Stimulated activated CD4-positive, alpha-beta T cell treated with anti-CD3 and anti-CD28 coated beads, Interleukin-2, amount 100 ng/mL, for 24 hours (primary cell): ENCODE measurements at places on chromosomes 3 and 15.

- DNase-seq, result no peak
These were observed 585.8 kb downstream of the NLGN1 start for GRCh38 chr3:173983343-173983742.

GRCh38 chr3:192847941-192848340, 69.7 kb downstream of the MB21D2 start:
- no peak for DNase-seq

DNA sequence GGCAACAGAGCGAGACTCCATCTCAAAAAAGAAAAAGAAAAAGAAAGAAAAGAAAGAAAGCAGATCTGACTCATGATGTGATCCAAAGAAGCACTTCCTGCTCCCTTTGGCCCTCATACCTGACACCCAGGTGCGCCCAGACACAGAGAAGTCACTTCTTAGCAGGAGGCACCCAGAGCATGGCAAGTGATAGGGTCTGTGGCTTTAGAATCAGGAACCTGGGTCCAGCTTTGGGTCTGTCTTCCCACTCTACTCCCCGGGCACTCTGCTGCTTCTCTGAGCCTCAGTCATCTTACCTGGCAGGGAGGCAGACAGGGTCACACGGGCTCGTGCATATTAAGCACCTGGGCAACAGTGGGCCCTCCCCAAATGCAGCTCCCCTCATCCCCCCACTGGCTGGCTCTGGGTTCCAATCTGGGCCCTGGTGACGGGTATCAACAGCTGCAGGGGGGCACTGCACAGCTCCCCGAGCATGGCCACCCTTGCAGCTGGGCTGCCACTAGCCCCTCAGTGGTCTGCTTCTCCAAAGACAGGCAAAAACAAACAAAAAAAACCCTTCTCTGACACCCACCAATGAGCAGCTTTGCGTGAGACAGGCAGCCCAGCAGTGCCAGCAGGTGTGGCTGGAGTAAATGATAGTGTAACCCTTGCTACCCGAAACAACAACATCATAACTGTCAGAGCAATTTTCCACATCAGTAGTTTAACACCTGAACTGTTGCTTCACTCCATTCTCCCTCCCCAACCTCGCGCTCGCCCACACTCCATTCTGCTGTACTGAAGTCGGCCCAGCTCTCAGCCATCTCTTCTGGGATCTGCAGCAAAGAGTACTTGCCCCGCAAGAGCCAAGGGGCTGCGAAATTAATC, 99.8 kb downstream of the MEGF11 start:
- no peak for DNase-seq

GRCh38 chr3:165805946-165806561, 31.2 kb downstream of the BCHE start:
- DNase-seq, result no peak

- DNase-seq, result no peak
These were observed 3.3 kb downstream of the PLA2G4F start for GRCh38 chr15:42152921-42153698.

- DNase-seq, result no peak
These were observed 34.6 kb upstream of the CACNA2D3 start for GRCh38 chr3:54087581-54088410.

DNA sequence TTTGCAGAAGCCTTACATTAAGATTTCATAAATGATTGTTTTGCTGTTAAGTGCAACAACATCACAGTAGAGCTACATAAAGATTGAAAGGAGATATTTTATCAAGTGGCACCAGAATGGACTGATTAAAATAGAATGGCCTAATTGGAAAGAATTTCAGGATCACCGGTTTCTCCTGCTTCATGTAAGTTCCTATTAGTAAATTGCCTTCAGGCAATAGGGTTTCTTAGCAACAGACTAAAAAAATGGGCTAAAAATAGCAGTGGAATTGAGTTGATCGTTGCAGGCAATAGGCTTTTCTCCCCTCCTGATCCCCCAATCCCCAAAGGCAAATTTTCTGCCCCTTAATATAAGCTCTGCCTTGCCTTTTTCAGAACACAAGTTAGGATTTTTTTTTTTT, 917 bp downstream of the LNP1 start:
- no peak for DNase-seq

DNA sequence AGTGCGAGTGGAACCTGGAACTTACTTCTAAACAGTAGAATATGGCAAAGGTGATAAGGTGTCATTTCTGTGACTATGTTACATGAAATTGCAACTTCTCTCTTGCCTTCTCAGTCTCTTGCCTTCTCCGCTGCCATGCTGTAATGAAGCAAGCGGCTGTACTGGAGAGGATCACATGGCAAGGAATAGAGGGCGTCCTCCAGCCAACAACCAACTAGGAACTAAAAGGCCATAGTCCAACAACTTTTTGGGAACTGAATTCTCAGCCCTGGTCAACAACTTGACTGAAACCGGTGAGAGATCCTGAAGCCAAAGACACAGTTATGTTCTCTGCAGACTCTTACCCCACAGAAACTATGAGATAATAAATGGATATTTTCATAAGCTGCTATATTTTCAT, 143.5 kb downstream of the P3H2 start:
- no peak for DNase-seq

GRCh38 chr3:151307131-151307530, 9.5 kb downstream of the GPR87 start:
- DNase-seq, result no peak

DNA sequence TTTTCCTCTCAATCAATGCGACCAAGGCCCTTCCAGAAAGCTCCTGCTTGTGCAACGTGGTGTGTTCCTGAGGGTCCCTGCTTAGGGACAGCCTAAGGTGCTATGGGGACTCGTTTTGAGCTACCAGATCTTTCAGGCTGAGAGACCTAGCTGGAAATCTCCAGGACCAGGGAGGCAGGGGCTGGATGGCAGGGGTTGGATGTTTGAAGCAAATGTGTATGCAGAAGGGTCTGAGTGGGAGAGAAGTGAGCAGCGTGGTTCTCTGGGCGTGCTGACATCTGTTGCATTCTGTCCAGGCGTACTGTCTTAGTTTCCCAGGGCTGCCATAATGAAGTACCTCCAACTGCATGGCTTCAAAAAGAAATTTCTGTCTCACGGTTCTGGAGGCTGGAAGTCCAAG, 31.7 kb upstream of the SLCO2A1 start:
- no peak for DNase-seq

DNA sequence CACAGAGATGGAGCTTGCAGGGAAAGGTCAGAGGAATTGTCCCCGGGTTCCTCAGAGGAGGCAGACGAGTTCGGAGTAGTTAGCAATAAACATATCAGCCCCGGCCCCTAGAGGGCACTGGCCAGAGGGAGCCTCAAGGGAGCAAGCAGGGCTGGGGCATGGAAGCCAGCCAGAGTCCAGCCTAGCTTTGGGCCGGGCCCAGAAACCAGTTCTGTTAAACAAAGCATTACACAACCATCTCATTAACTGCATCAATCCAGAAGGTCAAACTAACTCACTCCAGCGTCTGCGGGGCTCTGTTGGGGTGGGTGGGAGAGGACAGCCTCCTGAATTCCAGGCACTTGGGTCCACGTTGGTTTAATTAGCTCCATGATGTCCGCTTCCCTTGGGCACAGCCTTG, 41.0 kb upstream of the IREB2 start:
- DNase-seq, result no peak

DNA sequence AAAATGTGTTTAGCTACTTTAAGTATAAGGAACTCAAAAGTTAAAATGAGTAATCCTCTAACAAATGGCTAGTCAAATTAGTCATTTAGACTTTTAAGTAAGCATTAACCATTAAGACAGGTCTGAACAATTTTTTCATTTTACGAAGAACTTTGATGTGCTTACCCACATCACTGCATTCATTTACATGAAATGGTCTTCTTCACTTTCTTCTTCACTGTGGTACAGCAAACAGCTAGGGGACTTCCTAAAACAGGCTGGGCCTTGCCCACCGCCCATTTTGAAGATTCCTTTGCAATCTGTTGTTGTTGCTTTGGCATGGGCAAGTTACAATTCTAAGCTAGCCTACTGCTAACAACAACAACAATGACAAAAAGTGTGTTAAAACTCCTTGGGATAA, 67.4 kb downstream of the CBLB start:
- no peak for DNase-seq

GRCh38 chr3:69547461-69547880, 161.6 kb upstream of the FRMD4B start:
- no peak for DNase-seq

DNA sequence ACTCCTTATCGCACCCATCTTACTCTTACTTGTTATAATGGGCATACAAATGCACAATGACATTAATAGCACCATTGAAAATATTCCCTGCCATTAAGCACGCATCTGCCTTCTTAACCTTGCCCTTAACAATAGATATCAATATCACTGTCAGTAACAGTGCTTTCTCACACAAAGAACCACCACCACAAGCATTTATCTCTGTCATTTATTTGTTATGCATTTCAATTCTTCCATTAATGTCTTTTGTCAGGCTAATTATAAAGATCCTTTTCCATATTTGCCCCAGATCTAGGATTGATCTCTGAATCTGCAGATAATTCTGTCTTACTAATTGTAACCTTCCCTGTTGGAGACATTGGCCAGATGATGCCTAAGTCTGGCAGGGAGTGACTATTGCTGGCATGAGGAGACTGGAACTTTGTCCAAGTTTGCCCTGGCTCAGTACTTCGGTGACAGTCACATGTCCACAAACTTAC, 419.6 kb upstream of the TGFBR2 start:
- no peak for DNase-seq

GRCh38 chr3:149783576-149783975, 8.8 kb downstream of the ANKUB1 start:
- no peak for DNase-seq

DNA sequence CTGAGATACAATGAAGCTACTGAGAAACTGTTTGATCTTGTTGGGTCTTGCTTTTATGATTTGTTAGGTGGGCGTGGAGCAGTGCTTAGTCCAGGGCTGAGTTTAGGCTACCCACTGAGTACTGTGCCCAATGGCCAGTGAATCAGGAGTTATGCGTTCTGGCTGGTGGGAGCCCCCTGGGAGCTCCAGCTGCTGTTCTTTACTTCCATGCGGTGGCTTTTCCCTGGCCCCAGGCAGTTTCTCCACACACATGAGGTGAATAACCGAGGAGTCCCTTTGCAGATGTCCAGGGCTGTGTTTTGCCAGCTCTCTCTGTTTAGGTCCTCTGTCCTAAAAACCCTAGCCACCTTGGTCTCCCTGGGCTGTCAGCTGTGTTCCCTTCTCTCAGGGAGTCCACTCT, 106.5 kb downstream of the KLF13 start:
- DNase-seq, result no peak

- DNase-seq, result peak; percentile 94
These were observed at the start of the genes MRPL46 and MRPS11 for GRCh38 chr15:88467073-88467934. Gene MRPL46, minus strand, starts transcription at chr15:88467388. Its CDS starts 11 bp downstream, at chr15:88467377. Gene MRPS11, plus strand, starts transcription at chr15:88467708. Its CDS starts 10 bp downstream, at chr15:88467718.

- DNase-seq, result no peak
These were observed 61.2 kb downstream of the PLD1 start for GRCh38 chr3:171749124-171749523.

DNA sequence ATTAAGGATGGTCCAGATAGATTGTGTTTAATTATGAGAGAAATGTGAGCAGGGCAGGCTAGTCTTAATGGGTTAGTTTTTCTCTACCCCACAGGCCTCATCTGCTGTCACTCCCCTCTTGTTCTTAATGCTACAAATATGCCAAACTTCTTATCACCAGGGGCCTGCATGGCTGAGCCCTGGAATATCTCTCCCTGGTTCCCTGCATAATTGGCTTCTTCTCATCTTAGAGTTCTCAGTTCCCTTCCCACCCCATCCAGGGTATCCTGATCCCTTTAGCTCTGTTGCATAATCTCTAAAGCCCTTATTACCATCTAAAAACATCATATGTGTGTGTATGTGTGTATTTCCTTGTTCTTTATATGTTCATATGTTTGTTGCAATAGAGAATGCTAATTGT, 279.6 kb downstream of the LSAMP start:
- no peak for DNase-seq

- DNase-seq, result no peak
These were observed 123.6 kb downstream of the RPL22L1 start for GRCh38 chr3:170746175-170746942.

DNA sequence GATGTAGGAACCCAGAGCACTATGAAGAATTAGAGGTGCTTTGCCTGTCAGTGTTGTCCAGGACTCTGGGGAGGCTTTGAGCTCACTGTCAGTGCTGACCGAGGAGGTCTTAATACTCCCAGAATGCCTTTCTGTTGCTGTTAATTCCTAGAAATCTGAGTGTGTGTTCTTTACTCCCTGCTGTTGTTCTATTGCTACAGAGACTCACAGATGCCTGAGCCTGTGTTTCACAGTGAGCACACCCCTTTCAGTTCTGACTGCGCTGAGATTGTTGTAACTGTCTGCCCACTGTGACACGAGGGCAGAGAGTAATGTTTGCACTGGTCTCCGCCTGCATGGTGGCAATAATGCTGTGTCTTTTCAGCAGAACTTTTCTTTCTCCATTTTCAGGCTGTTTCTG, 162.9 kb downstream of the RYR3 start:
- DNase-seq, result no peak

DNA sequence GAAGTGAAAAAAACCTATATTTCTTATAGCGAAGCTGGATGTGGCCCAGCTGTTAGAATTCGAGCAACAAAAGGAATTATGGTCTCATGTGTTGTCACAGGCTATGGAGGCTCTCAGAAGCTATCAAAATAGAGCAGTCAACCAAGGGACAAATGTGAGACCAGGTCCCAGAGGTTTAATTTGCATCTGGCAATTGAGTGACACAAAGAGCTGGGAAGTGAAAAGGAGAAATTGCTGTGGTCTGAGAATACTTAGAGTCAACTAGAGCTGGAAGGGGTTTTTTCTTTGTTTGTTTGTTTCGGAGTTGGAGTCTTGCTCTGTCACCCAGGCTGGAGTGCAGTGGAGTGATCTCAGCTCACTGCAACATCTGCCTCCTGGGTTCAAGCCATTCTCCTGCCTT, 61.3 kb upstream of the SMAD3 start:
- no peak for DNase-seq

GRCh38 chr15:65980824-65981456, 111.6 kb downstream of the RAB11A start:
- DNase-seq, result peak; percentile 25

DNA sequence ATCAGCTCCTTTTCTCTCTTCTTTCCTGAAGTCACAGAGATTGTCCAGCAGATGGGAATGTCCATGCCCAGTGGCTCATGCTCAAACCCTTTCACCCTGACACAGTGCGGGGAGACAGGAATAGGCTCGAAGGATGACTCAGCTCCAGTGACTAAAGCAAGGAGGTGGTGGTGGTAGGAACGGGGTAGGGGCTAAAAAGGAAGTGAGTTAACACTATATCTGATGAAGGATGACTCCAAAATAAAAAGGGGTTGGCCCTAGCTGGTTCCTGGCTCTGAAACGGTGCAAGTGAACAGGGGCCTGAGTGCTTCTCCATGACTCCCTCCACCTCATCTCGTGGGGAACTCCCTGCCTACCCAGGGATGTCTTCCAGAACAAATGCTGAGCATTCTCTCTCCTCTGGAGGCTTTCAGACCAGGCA, 167.4 kb upstream of the LPP start:
- DNase-seq, result peak; percentile 61
